ENCODE measurements at places on chromosomes 3 and 15.

GRCh38 chr3:14685179-14685578 is 10.2 kb downstream of the C3orf20 start:
- no peak for DNase-seq

- peak; percentile 82 for DNase-seq
Measured at GRCh38 chr3:172102123-172102882, 62.9 kb downstream of the FNDC3B start.

DNA sequence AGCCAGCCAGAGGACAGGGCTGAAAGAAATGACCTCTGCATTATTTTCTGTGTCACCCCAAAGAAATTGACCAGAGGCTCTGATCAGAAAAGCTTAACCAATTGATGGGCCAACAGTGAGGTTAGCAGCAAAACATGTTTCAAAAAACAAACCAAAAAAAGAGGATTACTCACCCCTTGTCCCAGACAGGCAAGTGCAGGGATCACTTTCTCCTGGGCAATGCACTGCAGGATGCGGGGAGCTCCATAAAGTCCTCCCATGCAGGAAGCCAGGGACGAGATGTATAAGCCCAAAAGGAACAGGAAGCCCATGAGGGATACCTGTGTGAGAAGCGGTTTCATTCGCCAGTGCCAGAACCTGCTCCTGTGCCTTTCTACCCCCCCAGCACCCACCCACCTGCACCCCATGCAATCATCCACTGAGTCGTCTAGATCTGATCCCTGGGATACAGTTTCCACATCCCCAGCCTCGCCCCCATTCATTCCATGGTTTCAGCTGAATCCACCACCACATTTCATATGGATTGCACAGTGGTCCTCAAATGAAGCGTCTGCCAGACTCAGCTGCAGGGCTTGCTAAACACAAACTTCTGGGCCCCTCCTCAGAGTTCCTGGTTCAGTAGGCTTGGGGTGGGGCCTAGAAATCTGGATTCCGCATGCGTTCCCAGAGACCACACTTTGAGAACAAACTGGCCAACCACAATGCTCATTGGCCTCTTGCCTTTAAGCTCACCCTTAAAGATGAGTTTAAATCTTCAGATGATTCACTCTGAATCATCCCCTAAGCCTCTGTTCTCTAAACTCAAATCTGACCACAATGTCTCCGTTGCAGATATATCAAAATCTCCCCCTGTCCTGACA is 54.4 kb upstream of the HEG1 start:
- DNase-seq: no peak

- no peak for DNase-seq
Measured at GRCh38 chr3:37030588-37030987, 37.3 kb downstream of the MLH1 start.

DNA sequence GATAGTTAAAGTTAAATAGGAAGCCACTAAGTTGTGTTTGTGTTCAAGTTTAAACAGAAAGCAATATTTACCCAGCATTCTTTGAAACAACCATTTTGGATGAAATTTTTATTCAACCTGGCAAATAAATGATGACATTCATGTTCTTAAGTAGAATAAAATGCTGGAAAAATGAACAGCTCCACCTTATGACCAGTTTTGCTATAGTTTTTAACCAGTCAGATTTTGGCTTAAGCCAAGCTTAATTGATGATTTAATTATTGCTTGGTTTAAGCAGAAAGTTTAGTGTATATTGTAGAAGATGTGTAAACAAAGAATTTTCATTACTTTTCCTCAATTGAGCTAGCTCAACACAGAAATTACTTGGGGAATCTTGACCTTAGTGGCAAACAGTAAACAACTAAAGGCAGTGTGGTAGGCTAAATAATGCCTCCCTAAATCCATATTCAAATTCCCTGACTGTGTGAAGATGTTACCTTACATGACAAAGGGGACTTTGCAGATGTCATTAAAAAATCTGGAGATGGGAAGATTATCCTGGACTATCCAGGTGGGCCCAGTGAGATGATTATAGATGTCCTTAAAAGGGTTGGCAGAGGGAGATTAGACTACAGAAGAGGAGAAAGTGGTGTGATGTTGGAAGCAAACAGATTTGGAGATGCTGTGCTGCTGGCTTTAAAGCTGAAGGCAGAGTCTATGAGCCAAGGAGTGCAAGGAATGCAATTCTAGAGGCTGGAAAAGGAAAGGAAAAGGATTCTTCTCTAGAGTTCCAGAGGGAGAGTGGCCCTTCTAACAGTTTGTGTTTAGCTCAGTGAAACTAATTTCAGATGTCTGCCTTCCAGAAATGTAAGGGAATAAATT is 448.6 kb upstream of the GOLIM4 start:
- no peak for DNase-seq

GRCh38 chr3:177878957-177879356 is 657.3 kb upstream of the KCNMB2 start:
- no peak for DNase-seq

GRCh38 chr3:90128391-90128790 is 1021.0 kb downstream of the EPHA3 start:
- DNase-seq: no peak

- DNase-seq: no peak
Measured at GRCh38 chr15:57684491-57685151, 21.9 kb upstream of the POLR2M start.

GRCh38 chr15:38002883-38003477 is 68.5 kb downstream of the TMCO5A start:
- DNase-seq: no peak

GRCh38 chr15:90924375-90924774 is 8.0 kb downstream of the HDDC3 start:
- no peak for DNase-seq

- no peak for DNase-seq
Measured at GRCh38 chr15:66411190-66411589, 24.5 kb downstream of the MAP2K1 start.

GRCh38 chr3:125186261-125186787 is 26.2 kb downstream of the SLC12A8 start:
- no peak for DNase-seq

- no peak for DNase-seq
Measured at GRCh38 chr3:54733106-54734006, 194.5 kb downstream of the LRTM1 start.

GRCh38 chr3:167084545-167084944 is 295.6 kb downstream of the ZBBX start:
- DNase-seq: no peak

DNA sequence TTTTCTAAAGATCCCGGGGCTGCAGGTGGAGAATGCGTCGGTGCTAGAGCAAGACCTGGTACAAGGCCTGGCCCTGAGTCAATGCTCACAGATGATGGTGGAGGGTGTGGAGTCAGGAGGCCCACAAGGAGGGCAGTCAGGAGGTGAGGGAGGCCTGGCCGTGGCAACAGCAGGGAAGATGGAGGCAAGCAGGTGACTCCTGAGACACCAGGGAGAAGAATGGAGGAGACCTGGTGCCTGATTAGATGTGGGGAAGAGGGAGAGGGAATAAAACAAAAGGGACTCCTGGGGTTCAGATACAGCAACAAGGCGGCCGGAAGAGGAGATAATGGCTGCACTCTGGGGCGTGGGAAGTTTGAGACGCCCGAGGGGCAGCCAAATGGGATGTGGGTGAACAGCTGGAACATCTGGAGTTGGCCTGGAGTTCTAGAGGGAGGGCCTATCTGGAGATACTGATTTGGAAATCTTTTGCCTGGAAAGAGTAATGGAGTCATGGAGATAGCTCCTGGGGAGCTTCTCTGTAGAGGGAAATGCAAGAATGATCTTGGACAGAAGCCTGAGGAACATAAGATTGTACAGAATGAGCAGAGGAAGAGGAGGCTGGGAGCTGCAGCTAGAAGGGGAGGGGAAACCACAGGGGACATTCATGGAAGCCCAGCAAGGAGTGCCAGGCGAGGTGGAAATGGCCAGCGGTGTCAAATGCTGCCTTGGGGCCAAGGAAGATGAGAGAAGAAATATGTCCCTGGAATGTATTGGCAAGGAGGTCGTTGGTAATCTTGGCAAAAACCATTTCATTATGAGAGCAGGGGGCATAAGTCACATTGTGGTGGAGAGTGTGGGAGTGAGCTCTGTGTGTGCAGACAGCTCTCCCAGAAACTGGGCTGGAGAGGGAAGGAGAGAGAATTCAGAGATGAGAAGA is 67.5 kb upstream of the CORO2B start:
- DNase-seq: no peak

DNA sequence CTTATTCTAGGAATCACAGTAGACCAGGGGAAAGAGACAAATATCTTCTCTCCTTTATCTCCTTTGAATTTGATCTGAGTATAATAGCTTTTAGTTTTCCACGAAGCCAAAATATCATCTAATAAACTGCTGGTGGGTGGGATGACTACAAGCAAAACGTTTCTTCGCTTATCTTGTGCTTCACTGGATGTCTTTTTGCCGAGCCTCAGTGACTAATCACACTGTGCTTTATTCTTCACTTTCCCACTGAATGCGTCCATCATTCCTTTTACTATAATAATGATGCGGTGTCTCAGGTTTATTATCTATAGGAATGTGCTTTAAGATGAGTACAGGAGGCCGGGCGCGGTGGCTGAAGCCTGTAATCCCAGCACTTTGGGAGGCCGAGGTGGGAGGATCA is 32.5 kb downstream of the CEP152 start:
- DNase-seq: no peak

- DNase-seq: no peak
Measured at GRCh38 chr3:13164893-13165492, 91.8 kb upstream of the IQSEC1 start.

DNA sequence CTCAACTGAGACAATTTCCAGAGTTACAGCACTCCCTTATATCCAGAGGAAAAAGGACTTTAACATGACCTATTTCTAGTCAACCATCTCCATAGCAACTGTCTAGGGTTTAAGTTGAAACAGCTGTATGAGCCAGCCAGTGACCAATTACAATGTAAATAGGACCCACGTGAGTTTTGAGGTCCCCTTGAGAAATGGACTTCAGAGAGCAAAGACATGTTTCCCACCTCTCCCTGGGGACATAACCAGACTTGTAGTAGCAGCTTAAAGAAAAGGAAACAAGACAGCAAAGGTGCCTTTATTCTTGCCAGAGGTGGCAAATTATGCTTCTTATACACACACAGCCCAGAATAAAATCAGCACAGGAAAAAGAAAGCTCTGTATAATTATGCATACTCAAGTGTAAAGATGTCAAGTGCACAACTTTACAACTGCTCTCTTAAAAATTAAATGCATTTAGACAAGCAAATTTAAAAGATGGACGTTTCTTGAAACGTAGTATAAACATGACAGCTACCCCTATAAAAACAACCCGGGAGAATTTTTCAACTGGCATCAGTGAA is 40.2 kb downstream of the SUMF1 start:
- no peak for DNase-seq

DNA sequence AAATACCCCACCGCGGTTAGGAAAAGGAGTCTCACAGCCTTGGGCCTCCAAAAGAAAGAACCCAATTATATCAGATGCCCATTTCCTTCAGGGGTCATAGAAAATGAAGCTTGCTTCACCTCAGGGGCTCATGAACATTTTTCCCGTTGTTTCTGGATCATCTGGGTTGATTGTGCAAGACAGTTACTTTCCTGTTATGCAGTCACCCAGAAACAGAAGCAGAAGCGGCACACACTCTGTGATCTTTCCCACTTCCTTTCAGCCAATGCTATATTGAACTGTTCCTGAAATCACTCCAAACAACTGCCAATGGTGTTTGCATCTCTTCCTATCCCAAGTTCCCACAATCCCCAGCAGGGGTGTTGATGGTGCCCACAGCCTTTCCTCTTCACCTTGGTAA is 295.6 kb upstream of the RASGRP1 start:
- no peak for DNase-seq

Measured in spleen (tissue), 13 donors.